ENCODE measurements at places on chromosomes 3 and 15.

DNA sequence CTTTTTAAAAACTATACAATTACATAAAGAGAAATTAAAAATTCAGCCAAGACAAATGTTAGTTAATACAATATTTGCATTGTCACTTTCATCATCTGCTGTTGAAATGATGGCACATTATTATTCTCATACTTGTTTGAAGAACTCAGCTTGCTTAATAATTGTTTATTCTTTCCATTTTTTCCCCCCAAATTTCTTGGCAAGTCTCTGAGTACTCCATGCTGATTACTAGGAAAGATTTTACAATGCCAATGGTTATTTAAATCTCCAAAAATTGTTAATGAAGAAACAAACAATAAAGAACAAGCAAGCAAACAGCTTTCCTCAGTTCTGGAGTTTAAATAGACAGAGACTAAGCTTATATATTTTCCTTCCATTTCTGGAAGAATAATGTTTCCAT, 15.1 kb upstream of the STXBP5L start:
- DNase-seq = no peak

DNA sequence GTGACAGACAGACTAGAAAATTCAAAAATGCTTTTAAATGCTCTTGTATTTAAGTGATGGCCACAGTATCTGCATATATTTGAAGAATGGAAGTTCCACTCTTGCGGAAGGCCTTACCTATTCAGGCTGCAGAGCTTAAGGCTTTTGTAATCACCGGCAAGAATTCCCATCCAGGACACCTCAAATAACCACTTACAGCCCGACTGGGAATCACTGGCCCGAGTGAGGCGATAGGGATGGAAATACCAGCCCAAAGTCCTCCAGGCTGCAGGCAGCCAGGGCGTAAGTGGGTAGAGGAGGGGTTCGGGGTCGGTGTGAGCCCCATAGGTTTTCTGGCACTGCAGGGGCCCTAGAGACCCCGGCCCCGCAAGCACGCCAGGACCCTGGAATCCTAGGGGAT, 9.5 kb downstream of the CMTM7 start:
- DNase-seq = no peak

DNA sequence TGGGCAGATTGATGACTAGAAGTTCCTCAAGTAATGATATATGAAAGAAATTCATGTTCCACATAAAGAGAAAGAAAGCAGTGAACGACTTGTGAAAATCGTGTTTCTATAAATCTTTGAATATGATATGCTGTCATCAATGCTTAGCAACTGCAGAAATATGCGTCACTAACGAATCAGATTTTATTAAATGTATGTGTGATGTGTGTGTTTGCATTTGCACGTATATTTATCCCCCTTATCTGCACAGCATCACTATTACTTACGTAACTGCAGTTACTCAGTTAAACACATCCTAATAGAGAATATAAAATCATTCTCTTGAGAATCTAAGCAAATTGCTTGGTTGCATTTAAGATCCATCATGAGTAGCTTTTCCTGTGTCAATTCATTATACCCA, 468.6 kb downstream of the FGF12 start:
- DNase-seq = no peak

DNA sequence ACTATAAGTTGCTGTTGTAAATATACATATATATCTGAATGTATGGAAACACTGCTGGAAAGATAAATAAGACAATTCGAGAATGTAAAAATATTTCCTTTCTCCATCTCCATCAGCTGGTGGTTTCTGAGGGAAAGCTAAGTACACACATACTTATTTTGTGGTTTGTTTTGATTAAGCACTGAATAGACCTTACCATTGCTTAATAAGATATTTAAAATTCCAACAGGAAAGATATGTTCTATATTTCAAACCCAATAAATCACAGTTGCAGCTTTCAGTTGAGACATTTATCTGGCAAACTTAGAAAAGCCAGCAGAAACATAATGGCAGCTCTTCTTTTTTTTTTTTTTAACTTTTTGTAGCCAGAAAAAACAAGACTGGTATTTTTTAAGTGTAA, 160.4 kb downstream of the VGLL3 start:
- no peak for DNase-seq

DNA sequence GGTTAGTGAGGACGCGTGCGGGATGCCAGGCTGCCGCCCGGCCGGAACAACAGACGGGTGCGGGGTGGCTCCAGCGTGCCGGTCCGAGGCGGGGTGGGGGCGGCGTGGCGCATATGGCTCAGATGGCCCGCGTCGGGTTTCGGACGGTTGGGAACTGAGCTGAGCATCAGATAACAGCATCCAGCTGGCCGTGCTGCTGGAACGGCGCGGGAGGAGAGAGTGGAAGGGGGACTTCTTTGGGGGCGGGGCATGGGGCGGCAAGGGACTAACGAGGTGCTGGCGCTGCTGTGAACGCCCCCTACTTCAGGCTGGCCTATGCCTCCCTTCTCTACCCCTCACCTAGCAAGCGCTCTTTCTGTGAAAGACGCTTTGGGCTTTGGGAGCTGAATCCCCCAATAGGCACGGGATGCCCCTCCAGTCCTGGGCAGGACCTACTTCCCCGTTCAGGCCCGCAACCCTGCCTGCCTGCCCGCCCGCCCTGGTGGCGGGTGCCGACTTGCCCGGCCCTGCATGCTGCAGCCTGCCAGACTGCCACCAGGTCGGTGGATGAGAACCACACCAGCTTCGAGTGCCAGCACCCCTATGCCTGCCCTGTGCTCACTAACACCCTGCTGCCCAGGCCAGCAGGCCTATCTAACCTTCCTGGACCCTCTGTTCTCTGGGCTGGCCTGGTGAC, 542 bp downstream of the INKA1 start:
- no peak for DNase-seq

DNA sequence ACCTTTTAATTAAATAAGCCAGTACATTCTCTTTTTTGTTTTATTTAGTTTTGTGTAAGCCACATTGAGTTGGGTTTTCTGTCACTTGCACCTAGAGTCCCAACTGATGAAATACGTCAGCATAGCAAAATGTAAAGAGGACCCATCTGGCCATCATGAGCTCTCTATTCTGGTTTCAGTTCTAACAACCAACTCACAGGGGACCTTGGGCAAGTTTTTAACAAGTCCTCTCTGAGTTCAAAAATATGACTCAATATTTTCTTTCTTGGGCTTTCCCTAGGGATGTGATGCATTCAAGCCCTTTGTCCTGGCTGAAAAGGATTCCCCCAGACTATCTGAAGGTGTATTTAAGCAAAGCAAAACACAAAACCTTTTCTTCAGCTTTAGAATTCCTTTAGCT, 32.9 kb downstream of the PLCH1 start:
- DNase-seq = no peak

- no peak for DNase-seq
Observed at GRCh38 chr3:133381346-133382109, 18.3 kb upstream of the BFSP2 start.

DNA sequence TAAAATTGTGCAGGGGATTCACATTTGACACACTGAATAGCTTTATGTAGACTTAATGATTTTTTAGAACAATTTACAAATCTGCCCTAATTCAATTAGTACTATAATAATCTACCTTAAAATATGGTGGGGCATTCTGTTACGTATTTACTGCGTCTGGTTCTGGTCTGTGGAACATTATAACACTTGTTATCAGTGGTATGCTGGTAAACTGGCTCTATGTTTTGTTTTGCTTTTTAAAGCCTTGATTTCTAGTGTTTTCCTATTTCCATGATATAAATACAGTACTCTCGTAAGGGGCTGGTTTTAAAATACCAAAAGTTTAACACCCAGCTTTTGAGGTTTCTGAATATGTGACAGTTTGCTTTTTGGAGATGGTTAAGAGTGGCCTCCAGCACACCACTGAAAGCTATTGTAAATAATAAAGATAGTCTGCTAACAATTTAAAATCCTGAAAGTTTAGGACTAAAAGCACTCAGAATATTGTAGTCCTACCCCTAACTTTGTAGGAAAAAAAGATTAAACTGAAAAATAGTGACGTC, 65.6 kb upstream of the CD47 start:
- no peak for DNase-seq

GRCh38 chr3:52904000-52904399, 6.7 kb upstream of the STIMATE start:
- no peak for DNase-seq

GRCh38 chr3:64148955-64149653, 76.2 kb downstream of the PRICKLE2 start:
- no peak for DNase-seq

DNA sequence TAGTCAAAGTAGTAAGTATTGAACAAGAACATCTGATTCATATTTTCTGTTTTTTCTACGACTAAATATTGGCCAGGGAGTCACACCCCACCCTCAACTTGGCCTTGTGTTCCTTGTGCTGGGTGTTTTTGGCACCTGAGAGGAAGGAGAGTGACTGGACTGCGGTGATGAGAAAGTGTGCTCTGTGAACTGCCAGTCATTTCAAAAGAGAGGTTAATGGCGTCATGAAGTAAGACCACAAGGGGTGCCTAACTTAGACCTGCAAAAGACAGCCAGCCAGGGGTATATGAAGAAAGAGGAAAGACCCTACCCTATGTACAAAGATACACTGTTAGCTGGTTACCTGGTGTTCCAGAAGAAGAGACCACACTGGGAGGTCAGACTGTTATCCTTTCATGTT, 58.4 kb upstream of the COL8A1 start:
- DNase-seq = no peak

Data from esophagus squamous epithelium (tissue), 5 donors.